Stimulated activated CD8-positive, alpha-beta memory T cell treated with anti-CD3 and anti-CD28 coated beads, Interleukin-4, amount 100 ng/mL, for 24 hours (primary cell): ENCODE measurements at places on chromosomes 3 and 15.

DNA sequence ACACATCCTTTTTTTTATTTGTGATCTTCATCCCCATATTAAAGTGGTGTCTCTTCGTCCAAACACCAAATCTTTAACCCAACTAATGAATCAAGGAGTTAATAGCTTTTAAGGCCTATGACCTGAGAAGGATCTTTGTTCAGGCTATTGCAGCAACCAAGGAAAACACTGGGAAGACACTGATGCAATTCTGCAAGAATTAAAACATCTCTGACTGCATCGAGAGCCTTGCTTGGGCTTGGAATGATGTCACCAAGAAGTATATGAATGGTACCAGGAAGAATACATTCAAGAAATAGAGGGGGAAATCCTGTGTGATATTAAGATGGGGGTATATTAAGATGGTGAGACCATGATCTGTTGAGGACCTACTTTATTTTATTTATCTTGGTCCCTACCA, 214.2 kb upstream of the ARL6 start:
- DNase-seq, result no peak

DNA sequence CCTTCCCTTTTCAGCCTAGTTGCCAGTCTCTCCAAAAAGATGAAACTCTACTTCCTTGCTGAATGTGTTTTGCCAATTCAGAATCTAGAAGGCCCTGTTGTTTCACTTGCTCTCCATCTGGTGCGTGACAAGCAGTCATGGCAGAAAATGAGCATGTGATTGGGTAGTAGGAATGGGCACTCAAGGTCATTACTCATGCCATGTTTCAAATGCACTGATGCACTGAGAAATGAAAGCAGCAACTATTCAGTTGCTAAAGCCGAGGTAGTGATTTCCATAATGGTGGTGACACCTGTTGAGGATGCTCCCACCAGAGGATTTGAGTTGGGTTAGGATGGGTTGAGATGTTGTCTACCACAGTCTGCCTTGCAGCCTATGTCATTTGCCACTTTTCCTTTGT, 12.7 kb downstream of the ZBTB38 start:
- no peak for DNase-seq

- DNase-seq, result no peak
Measured at GRCh38 chr15:33243869-33244268, 49.4 kb upstream of the FMN1 start.

DNA sequence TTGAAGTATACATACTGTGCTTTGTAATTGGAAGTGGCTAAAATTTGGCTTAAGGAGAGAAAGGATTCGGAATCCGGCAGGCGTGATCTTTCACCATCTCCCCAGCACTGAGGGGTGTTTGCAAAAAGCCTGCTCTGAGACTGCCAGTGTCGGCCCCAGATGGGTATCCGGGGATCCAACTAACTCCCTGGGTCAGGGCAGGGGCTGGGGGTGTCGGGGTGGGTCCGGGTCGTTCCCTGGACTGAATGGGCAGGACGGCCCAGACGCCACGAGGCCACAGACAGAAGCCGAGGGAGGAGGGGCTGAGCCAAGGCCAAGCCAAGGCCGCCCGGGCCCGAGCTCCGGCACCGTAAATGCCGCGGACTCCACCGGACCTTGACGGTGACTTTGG, 349 bp downstream of the PPIB start:
- DNase-seq, result peak; percentile 22

DNA sequence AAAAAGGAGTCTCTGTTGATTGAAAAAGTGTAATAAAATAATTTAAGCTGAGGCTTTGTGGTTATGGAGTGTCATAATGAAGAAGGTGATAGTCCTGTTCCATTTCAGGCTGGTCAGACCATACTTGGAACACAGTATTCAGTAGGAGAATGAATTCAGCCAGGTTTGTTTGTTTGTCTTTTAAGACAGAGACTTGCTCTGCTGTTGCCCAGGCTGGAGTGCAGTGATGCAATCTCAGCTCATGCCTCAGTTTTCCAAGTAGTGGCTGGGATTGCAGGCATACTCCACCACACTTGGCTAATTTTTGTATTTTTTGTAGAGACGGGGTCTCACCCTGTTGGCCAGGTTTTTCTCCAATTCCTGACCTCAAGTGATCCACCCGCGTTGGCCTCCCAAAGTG, 33.5 kb downstream of the IQGAP1 start:
- no peak for DNase-seq

GRCh38 chr3:139561959-139562676, 22.6 kb upstream of the RBP1 start:
- no peak for DNase-seq

DNA sequence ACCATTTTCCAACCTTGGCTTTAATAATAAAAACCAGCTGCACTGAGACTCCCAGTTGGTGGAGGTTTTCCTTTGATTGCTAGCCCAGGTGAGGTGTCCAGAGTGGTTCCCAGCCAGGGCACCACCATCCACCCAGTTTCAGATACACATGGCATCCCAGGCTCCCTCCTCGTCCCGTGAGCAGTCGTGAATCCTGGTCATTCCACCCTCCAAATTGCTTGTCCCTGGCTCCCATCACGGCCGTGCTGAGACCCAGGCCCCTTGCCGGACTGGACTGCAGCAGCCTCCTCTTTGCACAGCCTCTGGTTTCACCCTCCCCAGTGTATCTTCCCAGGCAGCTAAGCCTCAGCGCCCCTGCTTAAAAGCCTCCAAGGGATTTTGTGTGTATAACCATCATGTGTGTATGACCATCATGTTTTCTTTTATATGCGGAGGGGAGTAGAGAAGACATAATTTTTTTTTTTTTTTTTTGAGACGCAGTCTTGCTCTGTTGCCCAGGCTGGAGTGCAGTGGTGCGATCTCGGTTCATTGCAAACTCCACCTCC, 106.3 kb downstream of the ETFA start:
- no peak for DNase-seq

DNA sequence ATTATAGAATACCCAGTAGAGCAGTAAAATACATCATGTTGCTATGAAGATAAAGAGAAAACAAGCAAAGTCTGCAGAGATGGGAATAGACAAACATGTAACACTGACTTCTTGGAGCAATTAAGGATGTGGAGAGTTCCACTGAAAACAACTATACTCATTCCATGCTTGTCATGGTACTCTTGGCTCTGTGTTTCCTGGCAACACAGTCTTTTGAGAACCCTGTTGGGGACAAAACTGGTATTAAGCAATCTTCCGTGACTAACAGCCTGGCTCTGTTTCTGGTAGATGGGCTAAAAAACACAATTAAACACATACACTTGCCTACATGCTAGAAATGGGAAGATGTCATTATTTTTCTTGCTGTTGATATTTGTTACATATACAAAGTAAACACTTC, 1212.3 kb upstream of the GBE1 start:
- no peak for DNase-seq

DNA sequence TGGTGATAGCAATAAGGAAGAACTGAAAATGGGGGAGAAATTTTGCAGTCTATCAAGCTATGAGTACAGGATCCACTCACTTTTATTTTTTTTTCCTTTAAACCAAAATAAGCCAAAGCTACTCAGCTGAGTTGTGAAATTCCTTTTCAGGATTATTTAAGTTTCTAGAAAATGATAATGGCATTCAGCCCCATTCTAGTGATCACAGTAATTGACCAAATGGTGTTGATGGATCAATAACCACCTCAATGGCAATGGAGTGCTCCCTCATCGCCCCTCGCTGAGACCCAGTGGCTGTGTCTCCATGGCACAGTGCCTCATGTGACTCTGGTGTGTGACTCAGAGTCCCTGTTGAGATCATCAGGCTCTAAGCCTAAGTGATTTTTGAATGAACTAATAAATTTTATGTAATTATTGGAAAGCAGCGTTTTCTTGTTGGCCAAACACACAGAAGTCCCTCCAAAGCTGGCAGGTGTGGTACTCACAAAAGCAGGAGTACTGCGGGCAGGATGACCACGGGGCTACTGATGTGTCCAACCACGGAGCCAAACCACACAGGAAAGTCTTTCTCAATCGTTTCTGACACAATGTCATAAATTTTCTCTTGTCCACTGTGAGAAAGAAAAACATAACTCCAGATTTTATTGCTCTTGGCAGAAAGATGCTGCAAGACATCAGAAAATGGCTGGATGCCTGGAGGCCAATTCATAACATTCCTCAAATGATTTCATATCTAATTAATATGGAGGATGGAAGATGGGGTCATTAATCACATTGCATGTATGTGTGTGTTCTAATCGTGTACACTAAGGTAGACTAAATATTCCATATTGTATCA, 14.4 kb upstream of the STARD5 start:
- no peak for DNase-seq

DNA sequence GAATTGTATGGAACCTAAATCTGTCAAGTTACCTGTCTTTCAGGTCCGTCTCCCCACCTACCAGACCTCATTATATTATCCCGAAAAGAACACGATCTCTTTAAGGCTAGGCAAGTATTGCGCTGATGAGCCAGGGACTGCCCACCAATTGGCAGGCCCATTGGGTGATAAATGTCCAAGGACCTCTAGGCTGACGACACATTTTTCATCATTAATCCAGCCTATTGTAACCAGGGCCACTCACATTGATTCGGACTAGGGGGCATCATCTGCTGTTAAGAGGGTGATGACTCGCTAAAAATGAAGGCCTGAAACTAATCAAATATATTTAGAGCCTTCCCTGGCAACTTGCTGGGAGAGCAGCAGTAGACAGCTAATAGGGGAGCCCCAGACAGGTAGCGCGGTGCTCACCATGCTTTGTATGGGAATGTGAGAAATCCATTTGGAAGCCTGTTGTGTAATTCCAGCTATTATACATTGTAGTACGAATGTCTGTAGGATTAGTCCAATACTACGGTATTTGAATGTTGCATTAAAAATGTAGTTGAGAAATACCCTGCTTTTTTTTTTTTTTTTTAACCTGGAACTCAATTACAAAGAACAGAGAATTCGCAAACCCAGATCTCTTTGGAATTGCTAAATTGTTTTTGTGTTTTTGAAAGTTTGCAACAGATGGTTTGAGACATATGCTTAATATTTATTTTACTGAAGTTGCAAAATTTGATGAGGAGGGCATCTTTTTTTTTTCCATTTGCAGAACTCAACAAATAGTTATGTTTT, 156.1 kb downstream of the ROBO2 start:
- no peak for DNase-seq

- DNase-seq, result no peak
Measured at GRCh38 chr15:80003171-80003570, 32.2 kb upstream of the BCL2A1 start.

DNA sequence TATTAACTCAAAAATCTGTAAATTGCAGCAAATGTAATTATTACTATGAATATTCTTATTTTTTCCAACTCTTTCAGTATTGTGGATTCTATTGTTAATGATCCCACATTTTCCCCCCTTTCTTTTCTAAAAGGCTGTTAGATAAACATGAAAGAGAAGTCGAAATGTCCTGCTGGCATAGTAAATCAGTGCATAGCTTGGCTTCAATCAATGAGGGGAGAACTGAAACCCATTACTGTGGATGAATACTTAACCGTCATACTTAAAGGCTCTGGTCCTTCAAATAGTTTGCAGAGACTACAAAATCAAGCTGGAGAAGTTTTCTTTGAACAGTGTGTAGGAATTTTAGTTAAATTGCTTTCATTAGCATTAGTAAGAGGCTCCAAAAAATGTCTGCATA, 667.9 kb downstream of the CADM2 start:
- DNase-seq, result no peak

GRCh38 chr15:100224206-100225185, 117.3 kb downstream of the ADAMTS17 start:
- no peak for DNase-seq

GRCh38 chr3:105806359-105806758, 62.5 kb downstream of the CBLB start:
- no peak for DNase-seq

DNA sequence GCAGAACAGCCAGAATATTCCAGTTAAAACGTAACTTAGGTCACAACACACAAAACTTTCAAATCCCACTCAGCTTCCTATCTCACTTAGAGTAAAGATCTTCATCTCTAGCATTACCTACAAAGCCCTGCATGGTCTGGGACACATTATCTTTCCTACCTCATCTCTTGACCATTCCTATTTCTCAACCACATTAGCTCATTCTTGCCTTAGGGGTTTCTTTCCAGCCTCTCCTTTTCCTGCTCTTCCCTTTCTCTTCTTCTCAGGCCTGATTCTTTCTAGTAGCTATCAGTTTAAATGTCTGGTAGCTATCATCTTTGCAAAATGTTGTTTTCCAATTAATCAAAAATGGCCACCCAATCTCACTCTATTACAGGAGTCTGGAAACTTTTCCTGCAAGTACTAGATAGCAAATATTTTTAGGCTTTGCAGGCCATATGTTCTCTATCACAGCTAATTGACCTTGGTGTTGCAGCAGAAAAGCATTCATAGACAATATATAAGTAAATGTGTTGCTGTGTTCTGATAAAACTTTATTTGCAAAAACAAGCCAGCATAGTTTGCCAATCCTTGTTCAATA, 15.1 kb upstream of the CBLB start:
- no peak for DNase-seq

DNA sequence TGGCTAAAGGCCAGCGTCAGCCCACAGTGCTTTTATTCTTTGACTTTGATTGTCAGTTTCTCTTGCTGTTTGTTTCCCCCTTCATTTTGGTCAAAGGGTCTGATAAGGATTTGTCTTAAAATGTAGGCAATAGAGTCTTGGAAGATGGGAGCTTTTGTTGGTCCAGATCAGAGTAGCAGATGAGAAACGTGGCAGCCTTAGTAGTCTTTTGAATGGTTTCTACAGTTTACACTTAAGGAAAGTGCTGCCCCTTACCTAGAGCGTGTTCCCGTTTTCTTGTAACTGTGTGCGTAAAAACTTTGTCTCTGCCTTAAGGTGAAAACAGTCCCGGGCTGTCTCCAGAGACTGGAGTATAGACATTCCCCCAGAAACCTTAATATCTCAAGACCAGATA, 630 bp downstream of the LXN start:
- no peak for DNase-seq
